ENCODE measurements at places on chromosomes 11 and 22.

DNA sequence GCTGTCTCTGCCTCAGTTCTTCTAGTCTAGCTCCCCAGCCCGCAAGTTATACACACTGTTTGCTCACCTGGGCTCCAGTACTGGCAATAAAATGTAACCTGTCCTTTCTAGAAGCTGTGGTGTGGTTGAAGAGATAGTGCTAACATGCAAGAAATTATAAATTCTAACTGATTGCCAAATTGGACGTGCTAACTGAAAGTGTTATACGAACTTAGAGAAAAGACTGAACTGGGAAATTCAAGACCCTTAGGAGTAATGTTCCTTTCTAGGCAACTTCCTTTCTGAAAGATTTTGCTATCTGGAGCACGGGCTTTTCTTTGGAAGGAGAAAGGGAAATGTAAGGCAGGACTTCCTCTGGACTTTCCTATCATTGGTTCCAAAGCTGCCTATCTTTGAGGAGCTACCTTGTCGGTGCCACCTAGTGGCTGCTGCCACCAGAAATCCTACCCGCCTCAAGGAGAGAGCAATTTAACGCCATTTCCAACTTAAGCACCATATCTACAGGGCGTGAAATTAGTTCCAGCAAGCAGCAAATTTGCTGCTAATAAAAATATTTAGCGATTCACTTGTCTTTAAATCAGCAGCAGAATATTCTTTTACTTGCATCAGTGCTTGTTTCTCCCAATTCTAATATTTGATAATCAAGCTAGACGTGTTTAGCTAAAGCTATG, 12.7 kb upstream of the TMEM218 start:
- no peak for DNase-seq

- no peak for DNase-seq
These were observed 50.9 kb upstream of the NFRKB start for GRCh38 chr11:129946256-129946655.

DNA sequence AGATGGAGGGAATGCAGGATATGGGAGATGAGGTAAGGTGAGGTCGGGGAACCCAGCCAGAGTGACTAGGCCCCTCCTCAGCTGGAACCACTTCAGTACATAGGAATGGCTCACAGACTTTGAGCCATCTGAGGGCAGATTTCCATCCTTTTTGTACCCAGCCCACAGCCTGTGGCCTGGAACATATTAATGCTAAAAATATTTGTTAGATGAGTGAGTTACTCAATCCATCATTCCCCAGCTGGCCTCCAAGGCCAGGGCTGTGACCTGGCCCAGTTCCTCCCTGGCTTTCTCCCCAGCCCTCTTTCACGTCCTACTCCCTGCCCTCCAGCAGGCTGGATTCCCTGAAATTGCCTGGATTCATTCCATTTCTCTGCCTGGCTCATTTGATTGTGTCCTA, 57.2 kb upstream of the PRDM11 start:
- DNase-seq: peak; percentile 49

DNA sequence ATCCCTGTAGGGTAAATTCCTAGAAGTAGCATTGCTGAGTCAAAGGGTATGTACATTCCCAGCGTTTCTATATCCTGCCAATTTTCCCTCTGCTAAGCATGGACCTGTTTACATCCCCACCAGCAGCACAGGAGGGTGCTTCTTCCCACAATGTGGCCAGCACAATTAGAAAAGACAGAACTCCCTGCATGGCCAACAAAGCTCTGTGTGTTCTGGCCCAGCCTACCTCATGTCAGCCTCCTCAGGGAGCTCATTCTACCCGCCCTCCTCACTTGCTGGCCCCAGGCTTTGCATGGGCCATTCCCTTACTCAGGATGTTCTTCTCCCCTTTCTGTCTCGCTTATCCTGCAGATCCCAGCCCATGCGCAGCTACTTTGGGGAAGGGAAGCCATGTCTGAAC, 186.1 kb downstream of the DSCAML1 start:
- no peak for DNase-seq

- DNase-seq: no peak
These were observed 60.2 kb downstream of the TNRC6B start for GRCh38 chr22:40237788-40238424.

DNA sequence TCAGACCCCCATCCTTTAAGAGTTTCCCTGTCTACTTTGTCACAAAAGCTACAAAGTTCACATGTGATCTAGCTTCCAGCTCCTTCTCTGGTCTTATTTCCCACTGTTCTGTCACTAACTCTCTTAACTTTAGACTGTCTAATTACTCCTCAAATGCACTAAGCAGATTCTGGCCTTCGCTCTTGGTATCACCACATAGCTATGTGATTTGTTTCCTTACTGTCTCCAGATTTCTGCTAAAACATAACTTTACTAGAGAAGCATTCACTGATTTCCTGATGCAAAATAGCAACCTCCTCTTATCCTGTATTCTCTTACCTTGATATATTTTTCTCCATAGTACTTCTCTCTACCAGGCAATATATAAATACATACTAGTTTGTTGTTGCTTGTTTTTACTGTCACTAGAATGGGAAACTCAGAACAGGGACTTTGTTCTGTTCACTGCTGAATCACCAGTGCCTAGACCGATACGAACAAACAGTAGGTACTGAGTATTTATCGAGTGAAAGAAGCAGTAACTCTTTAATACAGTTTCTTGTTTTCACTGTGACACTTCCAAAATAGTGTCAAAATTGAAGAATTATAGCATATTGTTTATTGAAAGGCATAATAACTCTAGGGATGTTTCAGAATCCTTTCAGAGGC, 205.6 kb downstream of the DDX10 start:
- no peak for DNase-seq

GRCh38 chr22:42830161-42830560, 26.9 kb downstream of the ARFGAP3 start:
- no peak for DNase-seq
